ENCODE measurements at places on chromosomes 13 and 19. TPM values are rescaled to one million over a fixed set of nuclear protein-coding genes. Genes with fewer than 3 reads are reported as not detected.

The PTGIR gene
- 0.58 TPM for total RNA-seq

The MBD3L5 gene
- not detected for total RNA-seq

The TSSK6 gene
- 2.8 TPM for total RNA-seq

The ZNF730 gene
- total RNA-seq = 0.28 TPM

The PRR36 gene
- 0.46 TPM for total RNA-seq

The LILRA1 gene
- not detected for total RNA-seq

The FBXO17 gene
- 1.1 TPM for total RNA-seq

The TPTE2 gene
- not detected for total RNA-seq

The C13orf46 gene
- 0.75 TPM for total RNA-seq

The LSM14A gene
- 78.2 TPM for total RNA-seq

The TMC4 gene
- 209 TPM for total RNA-seq

DNA sequence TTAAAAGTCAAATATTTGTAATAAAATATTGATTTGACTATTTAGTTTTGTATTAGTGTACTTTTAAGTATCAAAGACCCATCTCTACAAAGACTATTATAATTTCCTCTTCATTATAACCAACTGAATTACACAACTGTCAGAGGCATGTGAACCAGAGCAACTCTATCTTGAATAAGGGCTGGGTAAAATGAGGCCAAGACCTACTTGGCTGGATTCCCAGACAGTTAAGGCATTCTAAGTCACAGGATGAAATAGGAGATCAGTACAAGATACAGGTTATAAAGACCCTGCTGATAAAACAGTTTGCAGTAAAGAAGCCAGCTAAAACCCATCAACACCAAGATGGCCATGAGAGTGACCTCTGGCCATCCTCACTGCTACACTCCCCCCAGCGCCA is 36.2 kb upstream of the ATP12A start:
- no peak for DNase-seq

DNA sequence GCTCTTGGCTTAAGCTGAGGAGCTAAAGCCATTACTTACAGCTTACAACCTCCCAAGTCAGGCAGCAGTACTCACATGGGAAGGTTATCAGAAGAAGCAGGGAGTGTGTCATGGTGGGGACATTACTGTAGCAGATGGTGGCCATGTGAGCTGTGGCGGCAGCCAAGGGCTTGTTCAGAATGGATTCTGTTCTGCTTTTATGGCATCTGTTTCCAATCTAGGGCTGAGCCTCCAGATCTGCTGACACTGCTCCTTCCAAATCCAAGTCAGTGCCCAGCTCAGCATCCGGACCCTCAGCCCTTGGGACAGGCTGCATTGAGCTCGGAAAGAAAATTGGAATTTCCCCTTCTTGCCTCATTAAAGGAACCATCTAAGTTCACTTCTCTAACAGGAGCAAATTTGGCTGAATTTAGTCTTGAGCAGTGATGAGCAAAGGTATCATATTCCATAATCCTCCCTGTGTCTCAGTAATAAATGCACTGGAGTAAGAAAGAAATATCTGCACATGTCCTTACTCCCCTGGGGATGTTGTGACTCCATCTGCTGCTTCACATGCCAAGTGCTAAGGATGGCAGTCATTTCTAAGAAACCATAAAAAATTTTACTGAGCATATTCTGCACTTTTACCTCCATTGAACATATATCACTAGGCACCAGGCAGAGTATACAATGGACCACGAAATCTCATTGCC is 73.9 kb downstream of the KCTD12 start:
- no peak for DNase-seq

DNA sequence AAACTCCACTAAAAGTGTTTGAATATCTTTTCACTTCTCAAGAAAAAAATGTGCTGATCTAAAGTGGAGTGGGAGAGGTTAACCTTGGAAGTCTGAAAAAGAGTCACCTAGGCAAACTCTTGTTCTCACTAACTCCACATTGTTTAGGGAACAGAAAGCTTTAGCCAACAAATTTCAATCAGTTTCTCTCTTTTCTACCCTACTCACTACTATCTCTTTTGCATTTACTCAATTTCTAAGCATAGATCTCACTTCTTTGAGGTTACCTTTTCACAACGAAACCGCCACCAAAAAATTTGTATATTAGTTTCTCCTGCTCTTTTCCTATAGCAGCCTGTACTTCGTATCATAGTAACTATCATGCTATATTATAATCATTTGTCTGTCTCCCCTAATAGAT is 6.3 kb downstream of the NHLRC3 start:
- DNase-seq = no peak

DNA sequence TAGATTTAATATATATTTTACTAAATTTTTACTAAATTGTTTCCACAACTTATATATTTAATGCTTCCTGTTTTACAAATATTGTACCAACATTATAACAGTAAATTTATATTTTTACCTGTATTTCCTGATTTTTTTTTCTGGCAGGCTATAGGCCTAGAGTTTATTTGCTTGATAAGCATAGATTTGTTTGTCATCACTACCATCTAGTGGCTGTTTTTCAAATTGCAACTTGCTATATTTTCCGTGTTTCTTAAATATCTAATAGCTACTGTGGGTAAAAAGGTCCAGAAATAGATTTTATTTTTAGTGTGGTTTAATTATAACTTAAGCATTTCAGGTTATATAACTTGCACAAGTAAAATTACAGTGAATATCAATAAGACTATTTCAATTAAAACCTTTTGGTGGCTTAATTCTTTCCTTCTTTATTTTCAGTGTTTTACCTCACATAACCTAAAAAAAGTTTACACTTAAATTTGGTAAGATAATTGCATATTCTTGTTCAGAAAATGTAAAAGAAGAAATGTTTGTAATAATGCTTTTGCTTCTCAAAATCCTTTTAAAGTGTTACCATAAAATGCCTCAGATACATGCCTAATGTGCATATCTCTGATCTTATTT is 60.6 kb downstream of the NDFIP2 start:
- no peak for DNase-seq

DNA sequence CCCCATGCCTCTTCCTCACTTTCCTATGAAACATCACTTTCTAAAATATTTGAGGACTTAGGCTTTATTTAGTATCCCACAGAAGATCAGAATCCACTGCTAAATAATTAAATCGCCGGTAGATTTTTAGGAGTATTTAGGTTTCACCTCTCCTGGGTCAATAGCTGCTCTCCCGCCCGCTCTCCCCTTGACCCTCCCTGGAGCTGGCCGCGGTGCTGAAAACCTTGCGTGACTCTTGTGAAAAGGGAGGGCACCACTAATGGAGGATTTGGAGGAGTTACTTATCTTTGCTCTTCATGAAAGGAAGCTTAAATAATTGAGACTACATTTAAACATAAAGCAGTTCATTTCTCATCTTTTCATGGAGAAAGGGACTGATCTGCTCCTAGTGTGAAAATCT is 14.1 kb downstream of the POU4F1 start:
- DNase-seq = no peak

- no peak for DNase-seq
Observed at GRCh38 chr19:6086068-6086788, 24.1 kb downstream of the RFX2 start.

DNA sequence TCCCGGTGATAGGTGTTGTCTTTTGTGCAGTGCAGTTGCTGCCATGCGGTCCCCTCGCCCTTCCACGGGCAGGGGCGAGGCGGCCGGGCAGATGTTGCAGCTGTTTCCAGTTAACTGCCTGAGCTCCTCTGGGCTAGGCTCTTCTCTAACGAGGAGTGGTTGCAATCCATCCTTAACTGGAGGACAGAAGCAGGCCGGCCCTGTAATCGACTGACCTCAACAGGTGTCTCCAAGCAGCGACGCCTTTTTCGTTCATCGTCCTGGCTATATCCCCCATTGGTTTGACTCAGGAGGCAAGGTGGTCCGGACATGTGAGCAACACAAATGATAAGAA is 1.9 kb upstream of the TSC22D1 start:
- no peak for DNase-seq

DNA sequence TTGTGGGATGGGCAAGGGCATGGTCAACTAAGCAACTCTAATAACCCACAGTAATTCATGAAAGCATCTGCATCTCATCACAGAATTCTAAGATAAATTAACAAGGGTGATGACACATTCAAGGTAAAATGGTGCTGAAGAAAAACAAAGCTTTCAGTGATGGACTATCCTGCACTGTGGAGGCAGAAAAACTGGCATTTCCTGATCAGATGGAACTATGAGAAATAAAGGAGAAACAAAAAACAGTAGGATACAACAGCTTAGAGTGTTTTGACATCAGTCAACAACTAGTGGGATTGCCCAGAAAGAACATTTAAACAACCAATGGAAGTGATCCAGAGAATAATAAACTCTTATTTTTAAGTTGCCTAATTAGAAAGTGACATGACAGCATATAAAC is 327.0 kb downstream of the KLF5 start:
- no peak for DNase-seq

GRCh38 chr19:9430444-9430843 is 4.9 kb downstream of the ZNF266 start:
- DNase-seq = no peak

- DNase-seq = peak; percentile 58
Observed at GRCh38 chr19:45424191-45425058, 708 bp upstream of the ERCC1 start.

DNA sequence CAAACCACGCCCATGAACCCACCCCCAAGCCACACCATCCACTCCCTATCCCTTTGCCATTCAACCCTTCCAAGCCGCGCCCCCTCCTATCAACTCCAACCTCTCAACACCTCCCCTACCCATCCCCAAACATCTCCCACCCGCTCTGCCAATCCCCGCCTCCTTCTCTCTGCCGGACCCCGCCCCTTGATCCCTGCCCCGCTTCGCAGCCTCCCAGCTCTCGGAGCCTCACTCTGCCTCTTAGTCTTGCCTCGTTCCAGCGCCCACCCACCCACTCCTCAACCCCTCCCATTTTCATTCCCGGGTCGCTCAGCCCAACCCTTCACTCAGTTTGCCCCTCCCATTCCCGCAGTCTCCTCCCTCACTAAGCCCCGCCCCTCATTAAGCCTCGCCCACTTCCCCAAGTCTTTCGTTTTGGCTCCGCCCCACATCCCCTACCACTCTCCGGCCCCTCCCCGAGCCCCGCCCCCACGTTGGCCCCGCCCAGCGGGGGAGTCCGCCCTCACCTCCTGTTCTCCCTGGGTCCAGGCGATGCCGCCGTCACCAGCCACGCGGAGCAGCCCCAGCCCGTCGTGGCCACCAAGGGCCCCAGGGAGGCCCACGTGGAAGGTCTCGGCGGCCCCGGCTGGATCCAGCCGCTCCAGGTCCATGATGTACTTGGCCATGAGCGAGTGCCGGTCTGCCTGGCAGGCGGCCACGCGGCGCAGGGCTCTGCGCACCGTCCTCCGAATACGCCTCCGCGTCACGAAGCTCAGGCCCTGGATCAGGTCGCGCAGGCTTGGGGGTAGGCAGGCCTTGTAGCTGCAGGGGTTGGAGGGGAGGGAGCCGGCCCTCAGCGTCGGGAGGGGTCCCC is 5.7 kb downstream of the JAK3 start:
- peak; percentile 76 for DNase-seq

GRCh38 chr19:27828829-27829228 is 1384.1 kb downstream of the UQCRFS1 start:
- no peak for DNase-seq

GRCh38 chr19:55717251-55717650 is 21.0 kb downstream of the NLRP9 start:
- DNase-seq = no peak

- peak; percentile 90 for DNase-seq
Observed at GRCh38 chr19:56106397-56106849, 14.7 kb downstream of the ZNF787 start.

GRCh38 chr13:23758798-23759527 is 130.2 kb downstream of the MIPEP start:
- DNase-seq = no peak

DNA sequence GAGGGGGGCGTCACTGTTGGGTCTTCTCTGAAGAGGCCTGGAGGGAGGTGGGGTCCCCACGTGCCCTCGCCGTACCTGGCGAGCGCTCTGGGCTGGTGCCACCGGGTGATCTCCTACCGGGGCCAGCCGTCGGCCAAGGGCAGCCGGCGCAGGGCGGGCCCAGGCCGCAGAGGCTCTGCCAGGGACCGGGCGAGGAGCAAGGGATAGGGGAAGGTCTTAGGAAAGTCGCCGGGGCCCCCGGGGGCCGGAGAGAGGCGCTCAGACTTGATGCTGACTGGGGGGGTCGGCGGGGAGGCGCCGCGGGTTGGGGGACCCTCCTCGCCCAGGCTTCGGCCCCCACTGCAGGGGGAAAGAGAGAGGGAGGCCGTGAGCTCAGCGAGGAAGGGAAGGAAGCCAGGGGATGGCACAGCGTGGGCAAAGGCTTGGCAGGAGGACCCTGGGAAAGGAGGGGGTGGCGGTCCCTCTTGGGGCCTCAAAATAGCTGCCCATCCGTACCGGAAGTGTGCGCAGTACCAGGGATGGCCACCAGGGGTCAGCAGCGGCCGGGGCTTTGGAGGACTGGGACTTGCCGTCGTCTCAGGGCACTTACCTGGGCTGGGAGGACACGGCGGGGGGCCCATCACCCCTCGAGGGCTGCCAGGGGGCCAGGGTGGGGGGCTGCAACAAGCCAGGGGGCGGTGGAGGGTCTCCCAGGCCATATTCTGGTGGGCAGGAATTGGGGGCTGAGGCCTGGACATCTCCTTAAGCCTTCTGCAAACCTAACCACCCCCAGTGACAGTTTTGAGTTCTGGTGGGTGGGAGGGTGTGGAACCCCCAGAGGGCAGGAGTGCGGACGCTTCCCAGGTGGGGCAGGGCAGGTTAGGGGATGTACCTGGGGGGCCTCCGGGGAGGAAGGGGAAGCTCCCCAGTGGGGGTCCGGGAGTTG is 7.7 kb upstream of the TMEM161A start:
- peak; percentile 87 for DNase-seq
